Pancreas (tissue), 10 donors: ENCODE measurements at places on chromosomes 1 and 21. TPM values are rescaled to one million over a fixed set of nuclear protein-coding genes. Genes with fewer than 3 reads are reported as not detected.
A peak's percentile ranks its signal among the peaks of the same experiment; 100 is the strongest.

Gene ARMH1
- total RNA-seq, result 0.82 TPM

Gene MYCL
- 4.5 TPM for total RNA-seq

Gene ITLN2
- not detected for total RNA-seq

Gene ABL2
- 9.0 TPM for total RNA-seq

GRCh38 chr1:210342986-210343780 lies 14.5 kb downstream of the HHAT start:
- no peaks in the 10 kb centered on the region for H3K27me3 ChIP-seq
- H3K36me3 ChIP-seq, result no peaks in the 10 kb centered on the region
- no peak for DNase-seq
- H3K4me1 ChIP-seq, result no peaks in the 10 kb centered on the region

DNA sequence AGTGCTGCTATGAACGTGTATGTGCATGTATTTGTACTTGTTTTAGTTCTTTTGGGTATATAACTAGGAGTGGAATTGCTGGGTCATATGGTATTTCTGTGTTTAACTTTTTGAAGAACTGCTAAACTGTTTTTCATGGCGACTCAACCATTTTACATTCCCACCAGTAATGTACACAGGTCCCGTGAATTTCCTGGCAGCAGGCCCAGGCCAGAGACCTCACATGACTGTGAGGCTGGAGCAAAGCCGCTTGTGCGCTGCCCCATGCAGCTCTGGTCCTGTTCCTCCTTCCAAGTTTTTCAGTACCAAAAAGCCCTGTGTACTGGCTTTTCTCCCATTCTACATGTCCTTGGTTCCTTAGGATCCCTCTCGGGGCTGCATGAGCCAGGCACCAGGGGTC lies 29.6 kb downstream of the ACOT11 start:
- H3K27ac ChIP-seq, result peak overlapping the region; percentile 57
- H3K4me3 ChIP-seq, result no peak overlapping the region
- H3K4me1 ChIP-seq, result peaks cover 24% of the 10 kb centered on the region
- no peaks in the 10 kb centered on the region for H3K36me3 ChIP-seq

DNA sequence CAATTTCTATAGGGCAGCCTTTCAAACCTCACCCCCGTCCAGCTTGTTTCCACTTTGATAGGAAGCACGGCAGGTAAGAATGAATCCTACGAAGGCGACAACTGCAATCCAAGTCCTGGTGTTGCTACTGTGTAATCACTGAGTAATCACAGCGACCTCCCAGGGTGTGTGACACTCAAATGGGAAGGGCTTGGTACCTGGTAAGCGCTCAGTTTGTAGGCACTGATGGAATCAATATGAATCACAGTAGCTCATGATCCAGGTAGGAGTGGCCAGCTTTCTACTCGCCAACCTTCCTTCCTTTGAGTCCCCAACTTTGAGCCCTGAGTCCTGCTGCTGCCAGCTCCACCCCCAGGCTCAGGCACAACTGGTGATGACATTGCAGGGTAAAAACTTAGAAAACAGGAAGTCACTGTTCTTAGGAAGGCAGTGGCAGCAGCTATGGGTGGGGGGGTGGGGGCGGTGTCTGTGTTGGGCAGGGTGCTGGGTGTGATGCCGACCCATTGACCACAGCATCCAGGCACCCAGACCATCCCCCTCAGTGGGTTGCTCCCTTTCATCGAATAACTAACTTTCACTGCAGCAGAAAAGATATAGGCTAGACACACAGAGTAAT lies 70.7 kb downstream of the CD247 start:
- no peaks in the 10 kb centered on the region for H3K27me3 ChIP-seq
- no peak for DNase-seq
- H3K4me3 ChIP-seq, result no peak overlapping the region
- no peak overlapping the region for H3K27ac ChIP-seq
- no peaks in the 10 kb centered on the region for H3K4me1 ChIP-seq

DNA sequence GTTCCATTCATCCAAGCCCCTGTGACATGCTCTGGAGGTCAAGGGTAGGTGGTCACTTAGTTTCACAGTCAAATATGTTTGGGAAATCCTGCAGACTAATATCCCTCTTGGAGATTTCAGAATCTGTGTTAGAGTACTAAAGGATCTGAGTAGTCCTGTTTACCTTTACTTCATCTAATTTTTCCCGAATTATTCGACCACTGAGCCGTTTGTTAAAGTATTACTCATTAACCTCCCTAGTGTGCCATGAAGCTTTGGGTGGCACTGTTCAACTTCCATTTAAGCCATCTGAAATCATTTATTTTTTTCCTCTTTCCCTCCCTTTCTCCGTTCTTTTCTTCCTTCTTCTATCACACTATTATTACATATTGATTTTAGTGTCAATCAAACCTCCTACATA lies 109.9 kb downstream of the NGF start:
- peaks cover 11% of the 10 kb centered on the region for H3K4me1 ChIP-seq
- no peaks in the 10 kb centered on the region for H3K27me3 ChIP-seq
- H3K4me3 ChIP-seq, result no peak overlapping the region
- H3K27ac ChIP-seq, result no peak overlapping the region
- DNase-seq, result no peak
